Activated T-cell treated with anti-CD3 and anti-CD28 coated beads, Interleukin-2, amount 50 U/mL, for 72 hours (primary cell): ENCODE measurements at places on chromosomes 5 and 9.

DNA sequence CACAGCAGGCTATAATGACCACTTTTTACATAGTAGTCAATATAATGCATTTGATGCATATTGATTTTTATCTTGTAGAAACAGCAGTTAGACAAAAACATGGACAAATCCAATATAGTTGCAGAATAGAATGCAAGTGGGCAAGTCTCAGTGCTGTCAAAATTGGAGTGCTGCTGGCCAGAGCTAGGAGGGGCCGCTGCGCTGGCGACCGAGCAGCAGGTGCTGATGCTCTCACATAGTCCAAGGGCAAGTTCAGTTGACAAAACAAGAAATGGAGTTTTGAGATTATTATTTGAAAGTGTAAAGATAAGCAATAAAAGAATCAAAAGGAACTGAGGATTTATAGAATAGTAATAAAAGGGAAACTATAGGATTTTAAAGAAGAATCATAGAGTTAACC is 60.6 kb upstream of the CDK20 start:
- DNase-seq = no peak

DNA sequence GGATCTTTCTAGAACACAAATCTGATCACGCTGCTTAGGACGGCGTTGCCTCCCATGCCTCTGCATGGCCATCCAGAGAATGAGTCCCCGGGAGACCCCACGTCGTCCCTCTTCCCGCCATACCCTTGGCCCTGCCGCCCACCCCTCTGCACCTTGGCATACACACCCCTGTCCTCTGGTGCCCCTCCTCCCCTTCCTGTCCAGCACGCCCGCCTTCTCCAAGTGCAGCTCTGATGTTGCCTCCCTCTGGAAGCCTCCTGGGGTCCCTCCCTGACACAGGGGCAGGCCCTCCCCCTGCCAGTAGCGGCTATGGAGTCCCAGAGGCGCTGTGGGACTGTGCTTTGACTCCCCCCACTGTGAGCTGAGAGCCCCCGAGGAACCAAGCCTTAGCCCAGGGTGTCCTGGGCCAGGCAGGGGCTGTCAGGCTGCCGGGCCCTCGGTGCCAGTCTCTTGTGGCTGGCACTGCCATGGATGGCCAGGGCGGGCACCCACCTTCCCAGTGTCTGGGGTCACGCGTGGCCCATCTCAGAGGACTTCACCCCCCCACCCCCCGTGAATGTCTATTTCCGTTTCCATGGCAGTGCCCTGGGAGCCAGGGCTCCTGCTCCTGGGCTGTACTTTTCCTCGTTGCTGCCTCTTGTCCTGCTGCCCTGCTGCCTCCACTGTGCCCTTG is 70.5 kb upstream of the RNU6ATAC start:
- DNase-seq = no peak

DNA sequence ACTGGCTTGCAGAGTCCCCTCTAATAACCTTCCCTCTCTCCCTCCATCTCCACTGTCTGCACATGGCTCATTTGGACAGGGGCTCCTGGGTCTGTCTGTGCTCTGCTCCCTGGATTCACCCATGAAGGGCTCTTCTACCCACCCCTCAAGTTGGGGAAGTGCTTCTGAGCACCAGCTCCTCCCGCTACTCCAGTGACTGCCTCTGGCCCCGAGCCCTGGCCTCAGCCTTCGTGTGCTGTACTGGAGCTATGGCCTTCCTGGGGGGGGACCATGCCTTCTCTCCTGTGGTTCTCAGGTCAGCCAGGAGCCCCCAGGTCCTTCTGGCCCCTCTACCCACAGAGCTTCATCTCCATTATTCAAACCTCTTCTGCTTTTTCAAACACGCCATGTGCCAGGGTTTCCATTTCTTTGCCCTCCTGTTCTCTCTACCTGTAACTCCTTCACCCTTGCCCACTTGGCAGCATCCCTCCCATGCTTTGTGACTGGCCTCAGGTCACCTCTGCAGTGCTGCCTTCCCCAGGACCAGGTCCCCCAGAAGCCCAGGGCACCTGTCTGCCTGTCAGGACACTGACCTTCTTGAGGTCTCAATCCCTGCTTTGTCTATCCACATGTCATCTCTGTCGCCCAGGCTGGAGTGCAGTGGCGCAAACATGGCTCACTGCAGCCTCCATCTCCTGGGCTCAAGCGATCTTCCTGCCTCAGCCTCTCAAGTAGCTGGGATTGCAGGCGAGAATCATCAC is 9.5 kb downstream of the SH3PXD2B start:
- DNase-seq = no peak

DNA sequence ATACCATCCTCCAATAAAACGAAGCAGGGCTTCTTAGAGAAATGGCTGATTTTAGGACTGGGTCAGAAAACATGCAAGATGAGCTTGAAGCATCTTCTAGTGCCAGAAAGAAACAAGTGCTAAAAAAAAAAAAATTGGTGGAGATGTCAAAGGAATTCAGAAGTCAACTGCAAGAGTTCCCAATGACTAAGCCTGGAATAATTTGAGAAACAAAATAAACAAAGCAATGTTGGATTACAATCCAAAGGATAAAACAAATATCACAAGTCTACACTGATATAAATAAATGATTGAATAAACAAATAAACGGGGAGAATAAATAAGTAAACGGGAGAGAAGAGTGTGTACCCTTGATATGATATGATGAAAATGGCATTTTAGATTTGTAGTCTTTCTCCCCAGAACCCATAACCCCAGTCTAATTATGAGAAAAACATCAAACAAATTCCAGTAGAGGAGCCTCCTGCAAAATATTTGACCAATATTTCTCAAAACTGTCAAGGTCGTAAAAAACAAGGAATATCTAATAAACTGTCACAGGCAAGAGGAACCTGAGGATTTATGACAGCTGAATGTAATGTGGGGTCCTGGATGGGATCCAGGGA is 63.5 kb upstream of the CCL21 start:
- DNase-seq = no peak
